ENCODE measurements at places on chromosomes 2 and 18.

DNA sequence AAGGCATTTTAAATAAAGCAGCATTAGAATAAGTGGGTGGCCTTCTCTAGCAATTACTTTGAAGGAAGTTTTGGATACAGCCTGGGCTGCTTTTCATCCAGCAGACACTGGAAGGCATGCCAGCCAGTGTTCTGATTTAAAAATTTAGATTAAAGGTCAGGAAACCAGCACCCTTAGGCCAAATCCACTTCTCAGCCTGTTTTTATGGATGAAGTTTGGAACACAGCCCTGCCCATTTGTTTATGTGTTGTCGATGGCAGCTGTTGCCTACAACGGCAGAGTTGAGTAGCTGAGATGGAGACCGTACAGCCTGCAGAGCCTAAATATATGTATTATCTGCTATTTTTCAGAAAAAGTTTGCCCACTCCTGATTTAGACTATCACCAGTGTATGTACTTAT, 313.6 kb upstream of the ACVR2A start:
- no peak for DNase-seq

DNA sequence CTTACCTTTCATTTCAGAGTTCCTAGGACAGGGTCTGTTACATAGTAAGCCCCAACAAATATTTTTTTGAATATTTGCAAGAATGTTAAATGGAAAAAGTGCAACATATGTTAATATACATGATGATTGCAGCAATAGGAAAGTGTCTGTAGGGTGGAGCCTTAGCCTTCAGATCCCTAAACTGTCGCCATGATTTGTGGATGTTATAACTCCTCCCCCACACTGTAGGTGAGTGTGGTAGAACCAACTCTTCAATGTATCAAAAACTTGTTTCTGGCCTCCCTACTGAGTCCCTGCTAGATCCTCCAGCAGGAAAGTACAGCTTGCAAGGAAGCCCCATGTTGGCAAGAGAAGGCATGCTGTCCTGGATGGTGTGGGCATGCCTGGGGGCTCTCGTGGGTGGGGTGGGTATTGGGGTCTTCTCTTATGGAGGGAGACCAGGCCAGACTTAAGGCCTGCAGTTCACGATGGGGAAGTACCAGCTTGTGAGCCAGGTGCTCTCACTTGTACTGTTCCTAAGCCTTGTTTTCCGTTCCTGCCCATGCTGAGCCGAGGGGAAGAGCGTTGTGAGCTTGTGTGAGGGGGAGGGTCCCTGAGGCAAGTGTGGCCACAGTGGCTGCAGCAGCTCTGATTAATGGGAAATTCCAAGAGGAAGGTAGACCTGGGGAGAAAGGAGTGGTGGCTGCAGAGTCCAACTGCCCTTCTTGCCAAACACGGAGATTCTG, 11.4 kb downstream of the FHOD3 start:
- DNase-seq: no peak

DNA sequence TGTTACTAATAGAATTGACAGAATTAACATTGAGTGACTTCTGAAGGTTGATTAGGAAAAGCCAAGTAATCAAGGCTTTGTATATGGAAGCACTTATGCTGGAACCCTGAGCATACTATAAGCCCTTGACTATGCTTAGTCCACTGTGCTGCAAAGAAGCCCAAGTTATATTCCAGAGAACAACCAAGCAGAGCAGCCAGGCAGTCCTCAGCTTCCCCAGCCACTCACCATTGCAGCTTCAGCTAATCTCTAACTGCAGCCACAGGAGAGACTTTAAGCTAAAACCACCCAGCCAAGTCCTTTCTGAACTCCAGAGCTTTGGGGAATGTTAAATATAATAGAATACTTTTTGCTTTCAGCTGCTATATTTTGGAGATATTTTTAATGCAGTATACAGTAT, 164.4 kb upstream of the VWC2L start:
- no peak for DNase-seq

GRCh38 chr2:237430861-237431260, 16.9 kb upstream of the COL6A3 start:
- no peak for DNase-seq

DNA sequence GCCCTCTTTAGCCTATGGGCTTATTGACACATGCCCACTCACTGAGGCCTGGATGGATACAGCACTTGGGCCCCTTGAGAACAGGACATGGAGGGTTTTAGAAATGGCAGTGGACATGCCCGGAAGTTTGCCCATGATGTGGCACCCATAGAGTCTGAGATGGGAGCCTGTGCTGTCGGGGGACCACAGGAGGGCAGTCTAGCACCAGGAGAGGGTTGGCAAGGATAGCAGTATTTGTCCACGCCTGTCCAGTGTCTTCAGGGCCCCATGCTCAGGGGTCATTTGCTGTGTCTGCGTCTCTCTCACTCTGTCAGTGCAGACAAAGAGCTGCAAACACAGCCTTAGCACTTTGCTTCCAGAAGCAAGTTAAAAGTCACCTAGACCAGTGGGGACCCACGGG, 48.7 kb downstream of the IL1RL2 start:
- DNase-seq: no peak
